ENCODE measurements at places on chromosomes 6 and 20. TPM values are rescaled to one million over a fixed set of nuclear protein-coding genes. Genes with fewer than 3 reads are reported as not detected.

GDAP1L1 gene
- not detected for total RNA-seq

CEP162 gene
- 4.5 TPM for total RNA-seq

ANKEF1 gene
- 7.5 TPM for total RNA-seq

DNA sequence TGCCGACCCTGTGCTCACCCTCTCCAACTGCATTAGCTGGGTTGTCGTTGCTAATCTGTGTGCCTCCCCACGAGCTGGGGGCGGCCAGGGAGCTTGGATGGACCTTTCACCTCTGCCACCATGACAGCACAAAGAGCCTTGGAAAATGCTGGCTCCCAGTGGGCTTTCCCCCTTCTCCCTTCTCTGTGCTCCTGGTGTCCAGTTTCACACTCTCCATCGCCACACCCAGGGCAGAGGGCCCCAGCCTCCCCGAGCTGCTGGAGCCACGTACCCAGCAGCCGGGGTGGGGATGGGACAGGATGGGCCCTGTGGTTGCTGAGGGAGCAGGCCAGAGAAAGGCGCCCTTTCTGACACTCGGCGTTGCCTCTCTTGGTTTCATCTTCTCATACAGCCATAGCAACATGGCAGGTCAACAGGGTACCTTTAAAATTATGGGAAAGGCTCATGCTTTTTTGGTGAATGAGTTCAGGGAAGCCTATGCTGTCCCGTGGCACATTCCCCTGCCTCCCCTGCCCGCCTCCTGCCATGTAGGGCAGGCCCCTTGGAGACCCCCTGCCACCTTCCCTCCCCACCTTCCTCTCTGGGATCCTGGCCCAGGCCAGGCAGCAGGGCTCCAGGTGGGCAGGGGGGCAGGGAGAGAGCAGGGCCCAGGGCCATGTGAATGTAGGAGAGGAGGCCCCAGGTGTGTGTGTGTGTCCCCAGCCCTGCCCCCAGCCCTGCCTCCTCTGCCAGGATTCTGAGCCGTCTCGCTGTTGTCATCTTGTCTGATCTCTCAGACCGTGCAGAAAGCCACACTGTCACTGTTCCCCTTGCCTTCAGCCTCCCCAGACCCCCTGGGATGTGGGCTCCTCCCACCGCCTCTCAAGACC is 85.2 kb upstream of the CCDC167 start:
- H3K4me3 ChIP-seq: no peak overlapping the region
- H3K27me3 ChIP-seq: no peaks in the 10 kb centered on the region
- no peak for DNase-seq
- no peak overlapping the region for H3K27ac ChIP-seq

MOG gene
- total RNA-seq: not detected

DNA sequence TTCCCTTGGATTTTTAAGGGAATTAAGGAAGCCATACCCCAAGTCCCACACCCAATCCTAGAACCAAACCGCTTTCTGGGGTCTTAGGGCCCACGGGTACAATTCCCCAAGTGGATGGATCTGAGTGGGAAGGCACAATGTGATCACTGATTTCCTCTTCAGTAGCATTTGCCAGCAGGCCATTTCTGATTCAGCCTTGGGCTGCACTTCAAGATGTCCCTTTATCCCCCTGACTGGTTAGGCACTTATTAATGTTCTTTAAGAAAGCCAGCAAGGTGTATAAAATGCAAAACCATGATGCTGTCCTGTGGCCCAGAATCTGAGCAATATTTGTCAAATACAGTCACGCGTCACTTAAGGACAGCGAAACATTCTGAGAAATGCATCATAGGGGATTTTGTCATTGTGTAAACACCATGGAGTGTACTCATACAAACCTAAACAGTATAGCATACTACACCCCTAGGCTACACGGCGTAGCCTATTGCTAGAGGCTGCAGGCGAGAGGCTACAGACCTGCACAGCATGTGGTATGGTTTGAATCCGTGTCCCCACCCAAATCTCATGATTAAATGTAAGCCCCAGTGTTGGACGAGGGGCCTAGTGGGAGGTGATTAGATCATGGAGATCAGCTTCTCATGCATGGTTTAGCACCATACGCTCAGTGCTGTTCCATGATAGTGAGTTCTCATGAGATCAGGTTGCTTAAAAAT is 234.2 kb downstream of the NRN1 start:
- no peaks in the 10 kb centered on the region for H3K36me3 ChIP-seq
- H3K4me1 ChIP-seq: no peaks in the 10 kb centered on the region
- no peak for DNase-seq
- H3K4me3 ChIP-seq: no peak overlapping the region

- no peaks in the 10 kb centered on the region for H3K4me1 ChIP-seq
- H3K4me3 ChIP-seq: no peak overlapping the region
- DNase-seq: no peak
- H3K27me3 ChIP-seq: no peaks in the 10 kb centered on the region
- H3K36me3 ChIP-seq: no peaks in the 10 kb centered on the region
These were observed 50.7 kb upstream of the HBS1L start for GRCh38 chr6:135105299-135105698.

DNA sequence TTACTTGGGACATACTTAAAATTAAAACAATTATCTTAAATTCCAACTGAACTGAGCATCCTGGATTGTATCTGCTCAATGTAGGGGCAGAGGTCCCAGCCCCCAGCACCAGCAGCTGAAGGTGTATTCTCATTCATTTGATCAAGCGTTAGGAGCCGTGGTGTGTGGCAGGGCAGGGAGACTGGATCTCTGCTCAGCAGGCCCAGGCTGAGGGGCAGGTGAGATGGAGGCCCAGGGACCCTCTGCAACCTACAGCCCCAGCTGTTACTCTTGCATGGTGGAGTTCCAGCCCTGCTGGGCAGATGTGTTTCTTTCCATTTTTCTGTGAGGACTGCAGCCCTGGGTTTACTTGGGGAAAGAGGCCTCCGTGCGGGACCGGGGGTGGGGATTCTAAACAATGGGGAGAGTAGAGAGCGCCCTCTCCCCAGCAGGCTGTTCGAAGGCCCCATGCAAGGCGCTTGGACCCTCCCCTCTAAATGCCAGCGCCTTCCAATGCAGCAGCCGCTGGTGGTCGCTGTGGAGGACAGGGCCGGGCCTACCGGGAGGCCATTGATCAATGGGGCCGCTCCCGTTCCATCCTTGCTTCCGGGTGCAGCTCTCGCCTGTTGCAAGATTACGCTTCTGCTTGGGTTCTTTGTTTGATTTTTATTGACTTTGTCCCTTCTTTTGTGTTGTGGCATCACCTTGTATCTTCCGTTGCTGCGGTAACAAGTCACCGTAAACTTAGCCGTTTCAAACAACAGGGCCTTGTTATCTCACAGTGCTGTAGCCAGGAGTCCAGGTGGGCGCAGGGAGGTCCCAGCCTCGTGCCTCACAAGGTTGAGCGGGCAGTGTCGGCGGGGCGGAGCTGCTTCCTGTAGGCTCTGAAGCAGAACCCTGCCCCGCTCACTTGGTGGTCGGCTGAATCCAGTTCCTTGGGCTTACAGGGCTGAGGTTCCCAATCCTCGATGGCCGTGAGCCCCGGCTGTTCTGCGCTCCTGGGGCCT is 134.8 kb upstream of the PHACTR3 start:
- no peaks in the 10 kb centered on the region for H3K36me3 ChIP-seq
- H3K4me1 ChIP-seq: no peaks in the 10 kb centered on the region

HMGCLL1 gene
- total RNA-seq: 3.0 TPM

CEP43 gene
- 25.7 TPM for total RNA-seq

- no peak overlapping the region for H3K4me3 ChIP-seq
- H3K27me3 ChIP-seq: no peaks in the 10 kb centered on the region
- no peak overlapping the region for H3K27ac ChIP-seq
- no peaks in the 10 kb centered on the region for H3K4me1 ChIP-seq
- DNase-seq: no peak
- no peaks in the 10 kb centered on the region for H3K36me3 ChIP-seq
These were observed 23.5 kb downstream of the NOL7 start for GRCh38 chr6:13638626-13639025.

DNA sequence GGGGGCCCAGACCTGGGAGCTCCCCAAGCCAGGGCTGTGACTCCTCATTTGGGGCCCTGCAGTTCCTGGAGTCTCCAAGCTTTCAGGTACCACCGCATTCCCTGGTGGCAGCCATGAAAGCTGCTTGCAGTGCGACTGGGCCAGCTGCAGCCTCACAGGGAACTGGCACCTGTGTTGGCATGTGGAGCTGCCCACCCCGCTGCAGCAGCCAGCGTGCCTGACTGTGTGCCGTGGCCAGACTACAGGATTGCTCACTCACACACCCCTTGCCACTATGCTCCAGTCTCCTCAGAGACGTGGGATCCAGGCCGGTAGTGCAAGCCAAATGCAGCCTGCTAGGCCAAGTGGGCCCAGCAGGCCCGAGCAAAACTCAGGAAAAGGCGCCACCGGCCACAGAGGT is 450.7 kb downstream of the COL12A1 start:
- no peaks in the 10 kb centered on the region for H3K36me3 ChIP-seq
- H3K27me3 ChIP-seq: no peaks in the 10 kb centered on the region
- no peak for DNase-seq
- H3K27ac ChIP-seq: no peak overlapping the region
- no peaks in the 10 kb centered on the region for H3K4me1 ChIP-seq
